ENCODE measurements at places on chromosomes 3 and 15. TPM values are rescaled to one million over a fixed set of nuclear protein-coding genes. Genes with fewer than 3 reads are reported as not detected.
A peak's percentile ranks its signal among the peaks of the same experiment; 100 is the strongest.

DNA sequence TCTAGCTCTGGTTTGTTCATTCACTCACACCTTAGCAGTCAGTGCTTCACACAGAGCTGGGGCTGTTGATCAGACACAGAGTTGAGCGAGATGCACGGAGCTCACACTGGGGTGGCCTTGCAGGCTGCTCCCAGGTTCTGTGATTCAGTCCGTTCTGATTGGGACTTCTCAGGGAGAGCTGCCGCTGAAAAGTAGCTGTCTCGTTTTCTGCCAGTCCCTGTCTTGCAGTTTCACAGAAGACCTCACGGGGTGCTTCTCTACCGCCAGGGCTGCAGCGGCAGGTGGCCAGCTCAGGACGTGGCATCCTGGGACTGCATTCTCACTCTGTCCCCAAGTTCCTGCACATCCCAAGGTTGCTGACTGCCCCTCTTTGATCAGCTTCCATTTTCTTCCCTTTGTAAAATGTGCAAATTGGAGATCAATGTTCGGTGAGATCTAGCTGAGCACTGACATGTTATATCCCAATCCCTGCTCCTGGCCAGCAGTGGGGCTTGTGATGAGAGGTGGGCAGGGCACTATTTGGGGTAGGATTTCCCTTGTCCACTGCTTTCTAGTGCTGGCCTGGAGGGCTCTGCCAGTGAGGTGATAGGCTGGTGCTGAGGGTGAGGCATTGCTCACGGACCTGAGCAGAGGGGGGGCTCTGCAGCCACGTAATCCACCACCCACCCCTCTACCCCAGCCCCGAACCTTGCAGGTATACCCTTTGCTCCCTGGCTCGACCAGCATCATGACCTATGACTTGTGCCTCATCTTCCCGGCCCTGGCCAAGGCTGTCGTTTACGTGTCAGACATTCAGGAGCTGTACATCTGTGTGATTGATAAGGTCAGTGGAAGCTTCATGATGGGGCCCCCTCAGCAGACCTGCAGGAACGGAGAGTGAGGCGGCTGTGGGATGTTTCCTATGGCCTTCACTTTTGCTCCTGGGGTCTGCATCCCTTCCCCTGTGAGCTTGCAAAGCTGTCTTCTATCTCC, 5.3 kb upstream of the TXNRD3 start:
- no peak overlapping the region for H3K27ac ChIP-seq
- no peaks in the 10 kb centered on the region for H3K36me3 ChIP-seq
- H3K4me1 ChIP-seq: peaks cover 4% of the 10 kb centered on the region
- H3K4me3 ChIP-seq: no peak overlapping the region

DNA sequence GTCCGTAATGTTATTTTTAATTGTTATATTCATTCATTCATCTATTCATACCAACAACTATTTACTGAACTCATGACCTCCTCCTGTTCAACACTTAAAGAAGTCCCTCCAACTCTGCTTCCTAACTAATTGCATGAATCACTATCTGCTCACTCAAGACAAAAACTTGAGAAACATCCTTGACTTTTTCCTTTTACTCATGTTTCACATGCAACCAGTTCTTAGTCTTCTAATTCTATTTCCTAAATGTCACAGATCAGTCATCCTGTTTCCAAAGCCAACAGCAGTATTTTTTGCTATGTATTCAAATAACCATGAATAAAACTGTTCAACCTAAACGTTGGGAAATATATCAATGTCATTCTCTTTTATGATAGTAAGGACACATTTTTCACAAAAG, 124.6 kb upstream of the GBE1 start:
- no peak overlapping the region for H3K27ac ChIP-seq
- H3K4me3 ChIP-seq: no peak overlapping the region
- H3K27me3 ChIP-seq: no peaks in the 10 kb centered on the region
- no peaks in the 10 kb centered on the region for H3K4me1 ChIP-seq

DNA sequence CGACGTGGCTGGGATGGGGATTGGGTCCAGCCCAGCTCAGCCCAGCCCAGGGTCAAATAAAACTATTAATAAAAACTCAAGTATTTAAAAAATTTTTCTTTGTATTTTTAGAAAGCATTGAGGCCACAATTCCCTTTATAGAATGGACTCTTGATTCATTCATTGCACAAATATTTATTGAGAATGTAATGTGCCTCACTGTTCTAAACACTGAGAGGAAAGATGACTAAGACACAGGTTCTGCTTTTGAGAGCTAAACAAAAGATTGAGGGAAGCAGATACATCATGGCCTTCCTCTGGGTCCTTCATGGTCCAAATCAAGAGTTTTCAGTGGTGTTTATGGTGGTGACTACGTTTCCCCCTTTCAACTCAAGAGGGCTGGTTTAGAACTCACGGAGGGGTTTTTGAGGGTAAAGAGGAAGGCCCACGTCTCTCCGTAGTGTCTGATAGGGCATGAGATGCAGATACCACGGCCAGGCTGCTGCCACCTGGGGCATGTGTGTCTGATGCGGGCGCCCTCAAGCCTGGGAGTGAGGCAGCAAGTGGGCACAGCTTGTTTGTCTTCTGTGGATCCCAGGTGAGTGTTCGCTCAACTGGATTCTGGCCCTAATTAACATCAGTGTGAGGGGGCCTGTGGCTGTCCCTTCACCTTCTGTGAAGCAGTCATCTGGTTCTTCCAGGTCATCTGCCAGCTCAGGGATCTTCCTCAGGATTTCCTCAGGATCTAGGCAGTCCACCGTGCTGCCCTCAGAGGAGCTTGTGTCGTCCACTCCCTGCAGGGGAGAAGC, 73.5 kb upstream of the SCN5A start:
- peaks cover 3% of the 10 kb centered on the region for H3K27me3 ChIP-seq
- no peak overlapping the region for H3K27ac ChIP-seq
- DNase-seq: no peak
- H3K36me3 ChIP-seq: no peaks in the 10 kb centered on the region

DNA sequence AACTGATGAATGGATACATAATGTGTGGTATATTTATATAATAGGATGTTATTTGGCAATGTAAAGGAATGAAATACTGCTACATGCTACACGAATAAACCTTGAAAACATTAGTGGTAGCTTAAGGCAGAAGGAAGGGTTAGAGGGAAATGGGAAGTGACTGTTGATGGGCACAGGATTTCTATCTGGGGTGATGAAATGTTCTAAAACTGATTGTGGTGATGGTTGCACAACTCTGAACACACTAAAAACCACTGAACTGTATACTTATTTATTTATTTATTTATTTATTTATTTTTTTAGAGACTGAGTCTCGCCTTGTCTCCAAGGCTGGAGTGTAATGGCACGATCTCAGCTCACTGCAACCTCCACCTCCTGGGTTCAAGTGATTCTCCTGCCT, 24.8 kb upstream of the SHISA5 start:
- peaks cover 5% of the 10 kb centered on the region for H3K36me3 ChIP-seq
- peak overlapping the region; percentile 64 for H3K27ac ChIP-seq
- no peaks in the 10 kb centered on the region for H3K27me3 ChIP-seq

DNA sequence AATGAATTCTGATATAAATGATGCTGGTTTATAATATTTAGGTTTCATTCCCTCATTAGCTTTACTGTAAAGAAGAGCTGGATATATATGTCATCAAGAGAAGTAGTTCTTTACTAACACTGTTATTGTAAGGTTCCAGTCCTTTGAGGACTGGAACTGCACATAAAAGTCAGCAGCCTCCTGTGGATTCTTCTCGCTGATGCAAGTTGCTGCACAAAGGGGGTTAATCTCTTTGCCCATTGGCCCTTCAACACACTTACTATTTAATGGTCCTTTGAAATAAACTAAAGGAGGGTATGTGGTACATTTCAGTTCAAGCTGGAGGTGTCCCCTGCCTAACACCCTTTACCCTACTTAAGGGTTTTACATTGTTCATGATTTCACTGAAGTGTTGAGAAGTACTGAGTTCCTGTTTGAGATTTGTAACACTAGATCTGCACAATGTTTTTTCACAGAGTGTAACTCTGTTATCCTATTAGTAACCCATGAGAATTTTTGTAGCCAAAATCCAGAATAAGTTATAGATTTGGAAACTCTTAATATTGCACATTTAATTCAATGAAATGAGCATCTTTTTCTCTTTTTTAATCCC, 43.9 kb downstream of the NR2C2 start:
- DNase-seq: no peak
- H3K27me3 ChIP-seq: no peaks in the 10 kb centered on the region
- H3K4me1 ChIP-seq: peaks cover 32% of the 10 kb centered on the region
- H3K36me3 ChIP-seq: no peaks in the 10 kb centered on the region

DNA sequence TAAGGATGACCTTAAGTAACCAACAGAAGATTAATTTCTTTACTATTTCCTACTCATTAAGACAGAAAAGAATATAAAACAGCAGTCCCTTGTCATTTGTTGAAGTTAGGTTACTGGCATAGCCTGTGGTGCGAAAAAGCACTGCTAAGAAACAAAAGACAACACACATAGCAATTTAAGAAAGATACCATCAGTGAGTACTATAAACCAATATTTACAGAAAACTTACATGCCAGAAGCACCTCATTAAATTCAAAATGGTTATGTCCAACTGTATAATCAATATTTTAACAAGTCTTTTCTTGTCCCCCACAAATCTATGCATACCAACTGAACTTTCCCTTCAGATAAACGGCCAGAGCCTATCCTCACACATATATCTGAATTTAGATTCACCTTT, 42.0 kb downstream of the ANKRD28 start:
- no peak for DNase-seq
- peaks cover 9% of the 10 kb centered on the region for H3K4me1 ChIP-seq

DNA sequence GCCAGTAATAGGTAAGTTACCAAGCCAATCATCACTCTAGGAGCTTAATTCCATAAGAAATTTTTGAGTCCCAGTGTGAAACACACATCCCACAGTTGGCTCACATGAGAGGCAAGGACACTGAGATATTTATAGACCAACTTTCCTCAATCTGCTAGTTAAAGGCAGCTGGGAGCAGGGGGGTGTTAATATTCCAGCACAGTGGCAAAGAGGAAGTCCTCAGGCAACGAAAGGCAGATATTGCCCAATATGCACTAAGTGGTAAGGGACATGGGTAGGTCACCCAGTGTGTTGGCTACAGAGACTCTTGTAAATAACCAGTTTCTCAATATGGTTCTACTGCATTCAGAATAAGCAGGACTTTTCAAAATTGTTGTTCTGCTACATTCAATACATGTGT, 61.0 kb downstream of the TOP2B start:
- peaks cover 81% of the 10 kb centered on the region for H3K36me3 ChIP-seq
- H3K27me3 ChIP-seq: no peaks in the 10 kb centered on the region
- H3K4me1 ChIP-seq: peaks cover 10% of the 10 kb centered on the region
- no peak overlapping the region for H3K4me3 ChIP-seq

DNA sequence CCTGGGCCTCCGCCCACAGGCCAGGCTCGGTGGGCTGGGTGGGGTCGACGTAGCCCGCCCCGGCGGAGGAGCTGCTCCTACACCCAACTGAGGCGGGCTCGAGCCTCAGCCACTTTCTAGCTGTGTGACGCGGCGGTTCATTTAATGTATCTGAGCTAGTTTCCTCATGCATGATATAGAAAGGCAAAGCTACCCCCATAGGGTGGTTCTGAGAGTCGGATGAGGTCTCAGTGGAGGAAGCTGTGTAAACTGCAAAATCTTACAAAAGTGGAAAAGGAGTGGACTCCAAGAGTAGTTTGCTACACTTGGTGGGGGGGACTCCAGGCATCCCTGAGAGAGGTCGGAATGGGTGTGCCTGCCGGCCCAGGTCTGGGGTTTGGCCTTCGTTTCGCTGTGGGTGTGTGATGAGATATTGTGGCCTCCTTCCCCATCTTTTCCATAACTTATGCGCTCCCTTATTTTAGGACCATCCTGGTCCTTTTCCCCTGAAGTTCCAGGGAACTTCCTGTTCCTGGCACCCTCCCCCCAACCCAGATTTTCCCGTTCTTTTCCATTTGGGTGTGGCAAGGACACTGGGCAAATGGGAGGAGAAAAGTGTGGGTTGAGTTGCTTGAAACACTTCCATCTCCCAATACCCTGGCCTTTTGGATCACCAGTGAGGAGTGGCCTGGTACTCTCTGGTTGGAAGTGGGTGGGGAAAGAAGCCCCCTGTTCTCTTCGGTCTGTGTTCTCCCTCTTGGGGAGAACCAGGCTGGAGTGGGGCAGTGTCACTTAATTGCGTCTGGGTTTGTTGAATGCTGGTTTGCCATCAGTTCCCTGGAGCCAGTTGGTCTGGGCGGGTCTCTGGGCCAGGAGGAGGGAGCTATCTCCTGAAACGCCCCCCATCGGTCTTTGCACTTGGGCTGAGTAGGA, 1.1 kb downstream of the PDIA5 start:
- peak overlapping the region; percentile 98 for H3K4me3 ChIP-seq
- H3K27me3 ChIP-seq: no peaks in the 10 kb centered on the region
- peaks cover 51% of the 10 kb centered on the region for H3K4me1 ChIP-seq
- H3K36me3 ChIP-seq: no peaks in the 10 kb centered on the region
- no peak for DNase-seq
- H3K27ac ChIP-seq: peak overlapping the region; percentile 88

DNA sequence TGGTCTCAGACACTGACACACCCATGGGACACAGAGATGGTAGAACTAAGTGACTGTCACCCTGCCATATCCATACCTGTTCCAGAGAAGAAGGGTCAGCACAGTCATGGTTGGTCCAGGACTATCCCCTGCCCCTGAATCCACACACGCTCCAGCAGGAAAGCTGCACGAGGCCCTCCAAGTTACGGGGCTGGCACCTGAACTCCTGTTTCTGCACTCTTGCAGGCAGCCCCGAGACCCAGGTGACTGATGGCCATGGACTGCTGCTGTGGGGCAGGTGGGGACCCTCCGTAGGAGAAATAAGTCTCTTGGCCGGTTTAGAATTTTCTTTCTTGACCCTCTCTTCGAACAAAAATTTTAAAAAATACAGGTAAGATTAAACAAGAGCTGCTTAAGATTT, 30.6 kb downstream of the CHDH start:
- no peak for DNase-seq
- no peak overlapping the region for H3K4me3 ChIP-seq
- no peak overlapping the region for H3K27ac ChIP-seq

DNA sequence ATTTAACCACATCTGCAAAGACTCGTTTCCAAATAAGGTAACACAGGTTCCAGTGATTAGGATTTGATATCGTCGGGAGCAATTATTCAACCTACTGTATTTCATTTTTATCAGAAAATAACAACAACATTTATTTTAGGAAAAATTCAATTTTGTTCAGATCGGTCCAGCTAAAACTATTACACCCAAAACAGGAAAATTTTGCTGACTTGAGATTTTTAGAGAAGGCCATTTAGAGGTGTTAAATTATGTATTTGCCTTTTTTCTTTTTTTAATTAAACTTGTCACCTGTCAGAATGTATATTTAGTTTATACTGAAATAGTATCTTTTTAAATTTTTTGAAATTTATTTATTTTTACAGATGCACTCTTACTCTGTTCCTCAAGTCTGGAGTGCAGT, 81.3 kb downstream of the ARHGAP31 start:
- H3K36me3 ChIP-seq: peaks cover 75% of the 10 kb centered on the region
- DNase-seq: no peak
- no peaks in the 10 kb centered on the region for H3K27me3 ChIP-seq

DNA sequence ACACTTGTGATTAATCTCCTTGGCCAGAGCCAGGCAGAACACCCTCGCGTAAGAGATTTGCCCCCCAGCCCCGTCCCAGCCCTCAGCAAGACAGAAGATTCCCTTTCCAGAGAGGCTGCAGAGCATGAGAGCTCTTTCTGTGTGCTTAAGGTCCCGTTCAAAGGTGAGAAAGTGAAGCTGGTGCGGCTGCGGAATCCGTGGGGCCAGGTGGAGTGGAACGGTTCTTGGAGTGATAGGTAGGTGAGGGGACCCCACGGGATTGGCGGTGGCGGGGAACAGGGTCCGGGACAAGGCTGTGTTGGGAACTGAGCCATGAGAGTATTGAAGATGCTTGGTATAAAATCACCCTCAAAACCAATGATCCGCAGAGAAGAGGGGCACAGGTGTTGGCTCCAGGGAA, 34.8 kb downstream of the CAPN3 start:
- no peak overlapping the region for H3K27ac ChIP-seq
- no peaks in the 10 kb centered on the region for H3K27me3 ChIP-seq
- no peak overlapping the region for H3K4me3 ChIP-seq
- peaks cover 25% of the 10 kb centered on the region for H3K36me3 ChIP-seq
- DNase-seq: no peak

The CEMIP gene
- 7.3 TPM for total RNA-seq

The NR2E3 gene
- not detected for total RNA-seq

The UROC1 gene
- not detected for total RNA-seq

The CHDH gene
- 17.3 TPM for total RNA-seq
